ENCODE measurements at places on chromosomes 11 and 22.
A peak's percentile ranks its signal among the peaks of the same experiment; 100 is the strongest.

GRCh38 chr11:16926883-16927626, 87.2 kb downstream of the PLEKHA7 start:
- DNase-seq, result no peak

DNA sequence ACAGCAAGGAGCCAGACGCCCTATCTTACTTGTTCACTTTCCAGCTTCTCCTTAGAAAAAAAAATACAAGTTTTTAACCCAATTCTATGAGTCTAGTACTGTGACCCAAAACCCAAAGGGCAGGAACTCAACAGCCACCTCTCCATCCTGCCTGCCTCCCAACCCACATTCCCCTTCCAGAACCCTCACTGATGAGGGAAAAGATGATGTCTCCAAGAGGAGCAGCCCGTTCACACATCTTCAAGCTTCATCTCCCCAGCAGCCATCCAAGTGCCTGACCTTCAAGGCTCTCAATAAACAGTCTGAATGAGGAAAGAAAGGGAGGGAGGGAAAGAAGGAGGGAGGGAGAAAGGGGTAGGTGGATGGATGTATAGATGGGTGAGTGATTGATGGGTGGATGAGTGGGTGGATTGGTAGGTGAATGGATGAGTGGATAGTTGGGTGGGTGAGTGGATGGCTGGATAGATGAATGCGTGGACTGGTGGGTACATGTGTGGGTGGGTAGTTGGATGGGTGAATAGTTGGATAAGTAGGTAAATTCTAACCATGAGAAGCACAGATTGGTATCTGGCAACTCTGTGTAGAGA, 50.4 kb downstream of the IGLL5 start:
- no peak for DNase-seq

GRCh38 chr11:121810291-121810690, 305.7 kb downstream of the BLID start:
- DNase-seq, result peak; percentile 45

DNA sequence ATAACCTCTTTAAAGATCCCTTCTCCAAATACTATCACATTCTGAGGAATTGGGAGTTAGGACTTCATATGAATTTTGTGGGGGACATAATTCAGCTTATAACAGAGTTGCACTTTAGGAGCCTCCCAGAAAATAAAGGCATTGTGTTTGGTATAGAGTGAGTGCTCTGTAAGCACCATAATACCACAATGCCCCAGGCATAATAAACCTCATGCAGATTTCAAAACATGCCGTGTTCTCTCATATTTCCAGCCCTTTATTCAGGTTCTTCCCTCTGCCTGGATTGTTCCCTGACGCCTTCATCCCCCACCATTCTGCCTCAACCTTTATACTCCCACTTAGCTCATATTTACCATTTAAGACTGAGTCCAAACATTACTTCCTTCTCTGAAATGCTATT, 398.8 kb upstream of the FAT3 start:
- no peak for DNase-seq

GRCh38 chr11:79648766-79649520, 208.1 kb upstream of the TENM4 start:
- DNase-seq, result no peak

DNA sequence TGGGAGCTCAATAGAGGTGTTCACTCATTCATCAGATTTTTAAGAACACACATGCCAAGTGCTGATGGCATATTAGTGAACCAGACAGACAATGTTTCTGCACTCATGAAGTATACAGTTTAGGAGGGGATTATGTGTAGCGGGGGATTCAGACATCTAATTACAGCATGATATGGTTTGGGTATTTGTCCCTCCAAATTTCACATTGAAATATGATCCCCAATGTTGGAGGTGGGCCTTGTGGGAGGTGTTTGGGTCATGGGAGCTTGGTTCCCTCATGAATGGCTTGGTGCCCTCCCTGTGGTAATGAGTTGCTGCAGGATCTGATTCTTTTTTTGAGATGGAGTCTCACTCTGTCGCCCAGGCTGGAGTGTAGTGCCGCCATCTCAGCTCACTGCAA, 8.9 kb upstream of the RAB3IL1 start:
- DNase-seq, result no peak

DNA sequence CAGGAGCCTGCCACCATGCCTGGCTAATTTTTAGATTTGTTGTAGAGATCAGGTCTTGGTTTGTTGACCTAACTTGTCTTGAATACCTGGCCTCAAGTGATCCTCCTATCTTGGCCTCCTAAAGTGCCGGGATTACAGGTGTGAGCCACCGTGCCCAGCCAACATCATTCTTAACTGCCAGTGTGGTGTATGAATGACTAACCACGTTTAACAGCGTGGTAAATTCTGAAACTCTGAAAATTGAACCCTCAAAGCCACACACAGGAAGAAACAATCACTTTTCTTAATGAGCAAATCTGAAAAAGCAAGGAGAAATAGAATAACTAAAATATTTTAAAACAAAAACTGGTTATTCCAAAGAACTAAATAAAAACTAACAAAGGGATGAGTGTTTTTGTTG, 7.4 kb downstream of the TMEM9B start:
- no peak for DNase-seq

GRCh38 chr11:10405865-10406592, 49.0 kb upstream of the AMPD3 start:
- DNase-seq, result peak; percentile 67

DNA sequence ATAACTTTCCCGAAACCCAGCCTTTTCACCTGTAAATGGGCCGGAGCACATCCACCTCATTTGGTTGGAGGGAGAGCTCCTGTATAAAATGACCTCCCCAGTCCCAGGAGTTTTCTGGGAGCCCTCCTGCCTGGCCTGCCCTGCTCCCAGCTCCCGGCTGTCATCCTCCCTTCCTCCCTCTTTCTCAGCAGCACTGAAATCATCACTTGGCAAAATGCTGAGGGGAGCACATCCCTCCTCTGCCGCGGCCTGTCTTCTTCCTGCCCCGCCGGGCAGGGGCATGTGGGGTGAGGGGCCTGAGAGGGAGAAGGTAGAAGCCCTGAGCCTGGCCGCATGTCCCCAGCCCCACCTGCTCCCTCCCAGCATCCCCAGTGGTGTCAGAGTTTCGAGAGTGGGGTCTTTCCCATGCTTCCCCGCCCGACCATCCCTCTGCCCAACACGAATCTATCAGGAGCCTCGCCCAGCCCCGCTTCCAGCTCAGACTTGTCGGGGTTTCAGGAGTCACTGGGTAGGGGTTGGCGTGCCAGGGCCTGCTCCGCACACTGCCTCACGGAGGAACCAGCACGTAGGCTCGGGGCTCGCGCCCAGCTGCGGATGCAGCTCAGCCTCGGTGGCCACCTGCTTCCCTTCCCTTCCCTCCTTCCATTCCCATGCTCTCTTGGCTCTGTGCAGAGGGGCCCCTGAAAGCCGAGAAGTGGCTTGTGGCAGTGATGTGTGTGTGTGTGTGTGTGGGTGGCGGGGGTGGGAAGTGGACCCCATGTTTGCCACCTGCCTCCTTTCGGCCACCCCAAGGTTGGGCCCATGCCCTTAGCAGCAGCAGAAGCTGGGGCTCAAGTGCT, 37.1 kb downstream of the NECTIN1 start:
- no peak for DNase-seq

DNA sequence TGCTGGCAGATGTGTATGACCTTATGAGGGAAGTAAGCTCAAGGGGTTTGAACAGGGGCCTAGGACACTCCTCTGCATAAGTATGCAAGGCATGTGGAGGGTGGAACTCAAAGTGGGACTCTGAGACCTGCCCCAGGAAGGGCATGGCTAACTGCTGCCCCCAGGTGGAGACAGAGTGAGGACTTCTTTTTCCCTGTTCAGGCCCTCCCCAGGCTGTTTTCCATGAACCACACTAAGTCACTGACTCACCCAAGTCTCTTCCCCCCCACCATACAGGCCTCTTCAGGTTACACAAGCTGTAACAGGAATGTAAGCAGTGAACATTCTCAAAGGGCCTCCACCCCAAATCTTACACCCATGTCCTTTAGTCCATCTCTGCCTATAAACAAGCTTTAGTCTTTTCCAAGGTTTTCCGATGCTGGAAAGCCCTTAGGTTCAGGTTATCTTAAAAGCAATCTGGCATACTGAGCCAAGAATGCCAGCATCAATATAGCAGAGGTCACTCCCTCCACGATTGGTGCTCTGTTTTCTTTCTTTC, 13.1 kb downstream of the EEF1G start:
- peak; percentile 94 for DNase-seq

DNA sequence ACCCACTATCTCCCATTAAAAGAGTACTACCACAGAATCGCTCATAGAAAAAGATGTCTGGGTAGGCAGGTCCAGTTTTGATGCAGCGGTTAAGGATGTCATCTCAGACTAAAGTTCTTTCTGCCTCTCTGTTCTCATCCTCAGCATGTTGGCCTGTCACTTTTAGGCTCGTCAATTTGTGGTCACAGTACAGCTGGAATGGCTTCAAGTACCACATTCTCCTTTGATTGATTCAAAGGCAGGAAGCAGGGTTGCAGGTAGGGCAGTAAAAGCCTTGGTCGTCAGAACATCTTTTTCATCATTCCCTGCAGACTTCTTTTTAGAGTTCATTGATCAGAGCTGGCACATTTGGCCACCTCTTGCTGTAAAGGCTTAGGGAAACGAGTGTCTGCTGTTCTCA, 28.7 kb downstream of the SDHD start:
- no peak for DNase-seq

DNA sequence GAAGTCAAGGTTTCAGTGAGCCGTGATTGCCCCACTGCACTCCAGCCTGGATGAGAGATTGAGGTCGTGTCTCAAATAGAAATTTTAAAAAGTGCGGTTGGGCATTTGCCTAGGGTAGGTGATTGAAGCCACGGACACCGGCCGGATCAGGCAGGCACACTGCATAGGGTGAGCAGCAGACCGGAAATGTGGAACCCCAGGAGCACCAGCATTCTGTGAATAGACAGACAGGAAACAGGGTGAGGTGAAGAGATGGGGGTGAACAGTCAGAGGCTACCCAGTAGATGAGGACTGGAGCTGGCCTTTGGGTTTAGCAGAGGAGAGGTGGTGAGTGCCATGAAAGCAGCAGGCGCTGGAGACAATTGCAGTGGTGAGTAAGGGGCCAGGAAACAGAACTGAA, 43.5 kb downstream of the PPFIA1 start:
- DNase-seq, result no peak

- DNase-seq, result no peak
These were observed 43.6 kb downstream of the LRRC32 start for GRCh38 chr11:76626921-76627401.

Data from fibroblast of skin of left quadriceps (primary cell).